ENCODE measurements at places on chromosomes 7 and 10.

GRCh38 chr7:148584154-148584827 is 6.3 kb upstream of the C7orf33 start:
- no peak for DNase-seq

DNA sequence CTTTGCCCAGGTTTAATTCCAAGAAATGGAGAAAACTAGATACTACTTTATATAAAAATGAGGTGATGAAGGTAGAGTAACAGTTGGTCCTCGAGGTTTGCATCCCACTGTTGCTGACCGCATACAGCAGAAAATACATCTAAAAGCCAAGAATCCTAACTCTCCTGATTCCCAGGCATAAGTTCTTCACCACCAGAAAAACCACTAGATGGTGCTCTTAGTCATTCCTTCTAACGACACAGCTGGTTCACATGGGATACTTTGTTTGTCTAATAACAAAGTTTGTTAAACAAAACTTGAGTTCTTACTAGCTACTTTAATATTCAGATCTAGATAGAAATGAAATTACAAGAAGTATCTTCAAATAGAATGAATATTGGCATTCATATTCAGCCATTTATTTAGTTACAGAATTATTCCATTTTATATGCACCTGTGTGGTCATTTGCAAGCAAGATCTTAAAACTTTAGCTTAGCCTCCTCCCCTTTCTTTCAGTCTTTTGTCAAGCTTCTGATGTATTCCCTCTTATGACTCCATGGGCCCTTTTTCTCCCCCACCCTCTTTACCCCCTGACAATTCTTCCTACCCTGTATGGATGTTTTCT is 54.1 kb upstream of the CYP26C1 start:
- peak; percentile 60 for DNase-seq

DNA sequence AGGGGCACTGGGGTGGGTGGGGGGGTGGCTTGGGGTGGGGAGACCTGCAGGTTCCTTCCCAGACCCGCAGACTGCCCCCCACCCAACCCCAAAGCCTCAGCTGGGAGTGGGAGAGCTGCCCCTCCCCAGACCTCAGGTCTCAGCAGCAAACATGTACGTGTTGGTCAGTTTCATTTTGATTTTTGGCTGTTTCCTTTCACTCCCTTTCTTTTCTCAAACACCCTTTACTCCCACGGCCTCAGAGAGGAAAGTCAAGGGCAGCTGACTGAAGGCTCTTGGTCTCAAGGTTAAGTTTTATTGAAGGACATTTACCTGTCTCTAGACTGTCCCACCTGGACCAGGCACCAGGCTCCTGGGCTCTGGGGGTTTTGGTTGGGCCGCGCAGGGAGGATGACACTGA is 34.1 kb upstream of the HSPB1 start:
- DNase-seq = no peak

DNA sequence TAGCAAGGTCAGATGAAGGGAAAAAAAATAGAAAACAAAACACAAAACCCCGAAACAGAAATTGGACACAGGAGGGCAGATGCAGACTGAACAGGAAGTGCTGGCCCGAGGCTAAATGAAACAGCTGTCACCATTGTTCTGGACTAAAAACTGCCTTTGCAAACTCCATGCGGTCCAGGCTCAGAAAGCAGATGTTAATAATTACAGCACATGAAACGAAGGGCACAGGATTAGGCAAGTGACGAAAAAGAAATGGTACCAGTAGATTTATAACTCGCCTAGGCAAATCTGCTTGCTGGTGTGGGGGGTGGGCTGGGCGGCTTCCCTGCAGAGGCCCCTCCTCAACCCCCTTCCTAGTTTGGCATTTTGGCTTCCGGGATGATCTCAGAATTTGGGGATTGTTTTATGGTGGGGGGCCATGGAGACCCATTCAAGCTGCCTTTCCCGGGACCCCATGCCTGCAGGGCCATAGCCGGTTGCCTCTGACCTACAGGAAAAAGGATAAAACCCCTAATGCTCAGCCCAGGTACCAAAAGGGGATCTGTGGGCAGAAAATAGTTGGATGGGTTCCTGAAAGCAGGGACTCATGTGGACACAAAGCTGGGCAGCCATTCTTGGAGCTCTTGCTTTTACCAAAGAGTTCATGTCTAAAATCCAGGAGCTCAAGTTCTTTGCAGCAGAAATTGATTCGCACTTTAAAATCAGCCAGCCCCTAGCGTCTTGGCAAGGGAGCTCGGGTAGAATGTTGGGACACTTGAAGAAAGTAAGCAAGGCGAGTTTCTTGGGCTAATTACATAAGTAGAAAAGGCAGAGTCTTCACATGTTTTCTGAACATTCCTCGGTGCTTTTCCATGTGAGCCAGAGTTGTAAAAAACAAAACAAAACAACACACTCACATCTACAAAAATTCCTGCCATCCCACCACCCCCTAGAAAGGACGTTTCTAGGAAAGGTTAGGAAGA is 39.0 kb upstream of the EMX2 start:
- DNase-seq = no peak

DNA sequence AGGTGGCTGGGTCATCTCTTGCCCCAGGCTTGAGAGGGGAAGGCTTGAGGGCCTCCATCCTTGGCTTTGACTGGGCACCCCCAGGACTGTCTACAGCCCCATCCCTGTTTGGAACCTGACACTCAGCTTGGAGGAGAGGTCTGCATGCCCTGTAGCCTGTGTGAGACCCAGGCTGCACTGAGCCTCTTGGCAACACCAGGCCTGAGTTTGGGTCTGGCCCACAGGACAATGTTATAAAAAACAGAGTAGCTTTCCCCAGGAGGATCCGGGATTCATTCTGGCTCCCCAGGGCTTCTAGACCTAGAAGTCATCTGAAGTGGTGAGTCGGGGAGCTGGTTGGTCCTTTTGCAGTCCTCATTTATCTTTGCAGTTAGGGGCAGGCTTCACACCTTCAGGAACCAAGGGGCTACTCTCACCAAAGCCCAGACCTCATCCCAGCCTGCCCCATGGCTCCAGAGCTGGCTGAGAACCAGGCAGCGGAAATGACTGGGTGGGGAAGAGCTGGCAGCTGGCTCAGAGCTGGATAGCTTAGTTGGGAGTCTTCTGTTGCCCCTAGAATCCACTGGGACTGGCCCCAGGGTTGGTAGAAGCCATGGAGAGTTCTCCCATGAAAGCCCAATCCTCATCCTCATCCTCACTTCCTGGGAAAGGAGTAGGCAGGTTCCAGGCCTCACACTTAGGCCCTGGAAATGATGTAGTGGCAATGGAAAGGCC is 68.8 kb downstream of the ADCYAP1R1 start:
- no peak for DNase-seq

DNA sequence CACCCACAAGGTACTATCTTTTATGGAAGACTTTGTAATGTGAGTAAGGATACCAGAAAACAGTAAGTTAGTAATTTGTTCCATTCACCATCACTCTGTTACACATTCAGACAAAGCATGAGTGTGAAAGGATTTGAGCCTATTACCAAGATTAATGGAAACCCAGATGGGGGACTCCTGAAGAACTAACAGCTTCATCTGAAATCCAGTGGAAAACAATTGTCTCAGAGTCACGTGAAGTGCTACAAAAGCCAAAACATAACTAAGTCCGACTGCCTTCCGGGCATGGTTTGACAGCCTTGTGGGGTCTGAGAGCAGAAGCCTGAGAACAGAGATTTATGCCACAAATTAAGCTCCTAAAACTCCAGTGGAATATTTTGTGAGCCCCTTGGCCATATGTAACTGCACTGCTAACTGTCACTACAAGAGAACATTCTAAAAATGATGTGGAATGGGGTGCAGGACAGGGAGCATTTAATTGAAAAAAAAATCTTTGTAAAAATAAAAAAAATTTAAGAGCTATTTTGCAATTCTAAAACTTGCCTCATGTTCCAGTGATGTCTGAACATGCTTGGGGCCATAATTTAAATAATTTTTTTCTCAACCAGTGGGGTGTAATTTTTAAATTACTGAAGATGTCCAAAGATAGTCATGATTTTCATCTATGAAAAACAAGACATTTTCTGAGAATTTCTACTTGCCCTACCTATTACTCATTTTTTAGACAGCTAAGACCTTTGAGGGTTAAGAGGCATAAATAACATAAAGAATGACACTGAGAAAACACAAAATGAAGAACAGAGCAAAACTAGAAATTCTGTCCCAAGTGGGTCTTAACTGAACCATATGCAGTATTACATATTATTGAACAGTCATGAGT is 555.0 kb downstream of the INHBA start:
- DNase-seq = no peak

DNA sequence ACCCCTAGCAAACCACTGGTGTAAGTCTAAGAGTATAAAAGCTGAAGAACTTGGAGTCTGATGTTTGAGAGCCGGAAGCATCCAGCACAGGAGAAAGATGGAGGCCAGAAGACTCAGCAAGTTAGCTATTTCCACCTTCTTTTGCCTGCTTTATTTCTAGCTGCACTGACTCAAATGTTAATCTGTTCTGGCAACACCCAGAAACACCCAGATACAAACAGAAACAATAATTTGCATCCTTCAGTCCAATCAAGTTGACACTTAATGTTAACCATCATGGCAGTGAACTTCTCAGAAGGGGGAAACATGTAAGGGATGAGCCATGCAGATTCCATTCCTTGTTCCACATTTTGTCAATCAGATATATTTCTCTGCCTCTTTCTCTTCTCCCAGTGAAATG is 101.8 kb upstream of the FERD3L start:
- DNase-seq = no peak

- DNase-seq = no peak
Measured at GRCh38 chr7:79785556-79785955, 332.1 kb upstream of the MAGI2 start.

DNA sequence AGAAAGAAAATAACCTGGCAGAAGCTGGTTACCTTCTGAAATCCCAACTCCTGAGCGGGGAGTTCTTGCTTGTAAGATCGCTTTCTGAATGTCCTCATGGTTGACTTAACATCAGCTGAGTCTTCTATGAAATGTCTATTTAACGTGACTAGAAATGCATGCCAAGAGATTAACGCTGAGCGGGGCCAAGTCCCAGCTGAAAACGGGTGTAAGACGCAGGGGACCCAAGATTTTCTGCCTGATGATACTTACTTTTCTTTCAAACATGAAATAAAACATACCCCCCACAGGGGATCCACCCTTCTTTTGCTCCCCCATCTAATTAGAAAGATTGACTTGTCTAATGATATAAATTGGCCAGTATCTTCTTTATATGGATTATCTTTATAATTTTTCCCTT is 14.9 kb downstream of the OR9A2 start:
- no peak for DNase-seq

DNA sequence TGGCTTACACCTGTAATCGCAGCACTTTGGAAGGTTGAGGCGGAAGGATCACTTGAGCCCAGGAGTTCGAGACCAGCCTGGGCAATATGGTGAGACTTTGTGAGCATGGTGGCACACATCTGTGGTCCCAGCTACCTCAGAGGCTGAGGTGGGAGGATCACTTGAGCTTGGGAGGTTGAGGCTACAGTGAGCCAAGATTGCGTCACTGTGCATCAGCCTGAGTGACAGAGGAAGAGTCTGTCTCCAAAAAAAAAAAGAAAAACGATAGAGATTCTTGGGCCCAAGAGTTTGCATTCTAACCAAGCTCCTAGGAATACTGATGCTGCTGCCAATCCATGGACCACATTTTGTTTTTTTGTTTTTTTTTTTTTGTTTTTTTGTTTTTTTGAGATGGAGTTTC is 12.1 kb downstream of the MYOZ1 start:
- no peak for DNase-seq

DNA sequence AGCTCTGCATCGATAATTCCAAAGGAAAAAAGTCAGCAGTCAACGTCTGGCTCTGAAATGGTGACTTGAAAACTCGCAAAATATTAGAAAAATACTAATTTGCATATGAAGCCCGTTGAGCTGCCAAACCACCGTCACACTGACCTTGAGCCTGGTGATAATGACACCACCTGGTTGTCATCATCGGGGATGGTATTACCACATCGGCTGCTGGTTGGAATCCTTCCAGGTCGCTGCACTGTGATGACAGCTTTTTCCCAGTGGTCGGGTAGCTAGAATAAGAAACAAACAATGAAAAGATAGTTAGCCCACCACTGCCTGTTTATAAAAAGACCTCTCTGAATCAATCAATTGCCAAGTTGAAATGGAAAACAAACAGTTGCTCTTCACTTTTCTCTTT is 41.6 kb downstream of the LAMB1 start:
- DNase-seq = no peak

- no peak for DNase-seq
Measured at GRCh38 chr7:69922026-69922803, 323.9 kb downstream of the AUTS2 start.

DNA sequence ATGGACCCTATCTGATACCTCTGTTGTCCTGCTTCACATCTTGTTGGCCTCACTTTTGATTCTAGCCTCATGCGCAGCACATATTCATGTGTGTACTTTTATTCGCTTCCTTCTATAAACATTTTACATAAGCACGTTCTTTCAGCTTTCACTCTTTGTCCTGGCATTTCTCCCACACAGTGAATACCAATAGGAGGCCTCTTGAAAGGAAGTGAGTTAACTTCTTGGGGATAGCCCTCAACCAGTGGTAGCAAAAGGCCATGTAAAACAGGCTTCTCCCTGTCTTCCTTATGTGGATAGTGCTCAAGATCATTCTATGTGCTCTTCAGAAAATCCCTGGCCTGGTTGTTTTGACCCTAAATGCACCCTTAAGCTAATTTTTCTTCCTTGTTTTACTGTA is 633.9 kb upstream of the MBL2 start:
- DNase-seq = no peak

- no peak for DNase-seq
Measured at GRCh38 chr10:86033581-86033980, 333.0 kb downstream of the GRID1 start.

DNA sequence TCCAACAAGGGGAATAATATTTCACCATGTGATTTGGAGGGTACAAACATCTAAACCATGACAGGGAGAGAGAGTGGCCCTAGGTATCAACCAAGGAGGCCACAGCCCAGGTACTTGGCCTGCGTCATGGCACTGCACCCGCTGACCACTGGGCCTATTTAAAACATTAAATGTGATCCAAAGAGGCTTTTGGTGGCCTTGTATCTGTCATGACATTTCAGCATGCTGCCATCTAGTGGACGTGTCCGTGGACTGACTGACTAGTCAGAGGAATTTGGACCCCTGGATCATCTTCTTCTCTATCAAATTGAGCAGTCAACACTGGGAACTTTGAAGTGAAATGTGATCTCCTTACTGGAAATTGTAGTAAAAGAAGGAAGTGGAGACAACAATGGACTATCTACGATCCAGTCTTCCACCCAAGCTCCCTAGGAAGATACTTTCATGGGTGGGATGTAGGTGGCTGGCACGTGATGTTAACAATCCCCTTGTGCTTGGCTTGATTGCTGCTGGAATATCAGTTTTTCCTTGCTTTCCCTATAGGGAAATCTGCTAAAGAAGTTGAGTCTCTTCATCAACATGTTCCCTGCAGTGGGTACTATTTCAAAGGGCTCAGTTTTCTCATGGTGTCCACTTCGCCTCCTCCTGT is 24.6 kb upstream of the ITGA8 start:
- peak; percentile 71 for DNase-seq

GRCh38 chr10:126972635-126973414 is 67.6 kb downstream of the DOCK1 start:
- peak; percentile 72 for DNase-seq

DNA sequence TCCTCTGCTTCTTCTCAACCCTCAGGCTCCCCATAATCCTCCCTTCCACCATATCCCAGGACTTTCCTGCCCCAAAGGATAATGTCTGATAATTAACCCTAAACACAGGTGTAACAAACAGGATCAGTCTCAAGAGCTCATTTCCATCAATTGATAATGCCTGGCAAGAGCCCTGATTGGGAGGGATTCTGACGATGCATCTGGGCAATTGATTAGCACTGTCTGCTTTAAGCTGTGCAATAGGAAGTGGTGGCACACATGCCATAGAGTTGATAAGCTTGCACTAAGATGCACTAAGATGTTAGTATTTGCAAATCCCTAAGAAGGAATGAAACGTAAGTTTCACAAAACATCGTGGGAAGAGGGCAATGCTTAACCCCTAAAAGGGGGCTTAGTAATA is 27.4 kb upstream of the EGR2 start:
- DNase-seq = no peak

Measured in A549 (cell line).